CD8-positive, alpha-beta memory T cell (primary cell): ENCODE measurements at places on chromosomes 5 and 9. TPM values are rescaled to one million over a fixed set of nuclear protein-coding genes. Genes with fewer than 3 reads are reported as not detected.

SEMA6A gene
- total RNA-seq, result not detected

ANKRD34B gene
- total RNA-seq, result not detected

PCDHB15 gene
- not detected for total RNA-seq

TAF11L11 gene
- not detected for total RNA-seq

ENTPD2 gene
- total RNA-seq, result not detected

CAMK4 gene
- 57.4 TPM for total RNA-seq

C7 gene
- total RNA-seq, result not detected

GRAMD2B gene
- total RNA-seq, result 8.4 TPM
